ENCODE measurements at places on chromosomes 16 and 17.

DNA sequence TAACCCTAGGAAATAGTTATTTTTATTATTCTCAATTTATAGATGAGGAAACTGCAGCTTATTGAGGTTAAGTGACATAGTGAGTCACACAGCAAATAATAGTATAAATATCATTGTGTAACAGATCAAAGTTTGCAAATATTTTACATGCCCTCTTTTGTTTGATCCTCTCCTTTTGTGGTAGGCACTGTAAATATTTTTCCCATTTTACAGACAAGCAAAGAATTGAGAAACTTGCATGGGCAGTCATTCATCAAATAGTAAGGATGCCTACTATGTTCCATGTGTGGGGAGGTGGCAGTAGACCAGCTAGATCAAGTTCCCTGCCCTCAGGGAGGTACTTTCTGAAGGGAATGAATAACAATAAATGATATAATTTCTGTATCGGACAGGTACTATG, 173.0 kb downstream of the PHKB start:
- DNase-seq, result no peak

- DNase-seq, result no peak
Observed at GRCh38 chr17:39738568-39738901, 797 bp downstream of the GRB7 start.

DNA sequence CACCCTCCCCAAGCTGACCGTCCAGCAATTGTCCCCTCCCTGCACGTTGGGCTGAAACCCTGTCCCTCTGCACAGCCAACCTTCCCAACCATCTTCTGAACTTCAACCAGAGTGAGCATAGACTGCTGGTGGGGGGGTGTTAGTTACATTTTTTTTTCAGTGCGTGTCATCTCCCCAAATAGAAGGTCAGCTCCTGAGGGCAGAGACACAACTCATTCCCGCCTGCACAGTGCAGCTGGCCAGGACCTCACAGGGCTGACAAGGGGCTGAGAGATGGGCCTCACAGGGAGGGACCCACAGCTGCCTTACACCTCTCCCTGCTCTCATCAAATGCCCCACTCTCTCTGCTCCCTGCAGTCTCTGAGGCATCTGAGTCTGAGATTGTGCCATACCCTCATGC, 8.4 kb downstream of the SRL start:
- no peak for DNase-seq

GRCh38 chr16:57028086-57028485, 38.7 kb downstream of the NLRC5 start:
- DNase-seq, result no peak

GRCh38 chr17:62675260-62675659, 47.8 kb downstream of the MRC2 start:
- no peak for DNase-seq

DNA sequence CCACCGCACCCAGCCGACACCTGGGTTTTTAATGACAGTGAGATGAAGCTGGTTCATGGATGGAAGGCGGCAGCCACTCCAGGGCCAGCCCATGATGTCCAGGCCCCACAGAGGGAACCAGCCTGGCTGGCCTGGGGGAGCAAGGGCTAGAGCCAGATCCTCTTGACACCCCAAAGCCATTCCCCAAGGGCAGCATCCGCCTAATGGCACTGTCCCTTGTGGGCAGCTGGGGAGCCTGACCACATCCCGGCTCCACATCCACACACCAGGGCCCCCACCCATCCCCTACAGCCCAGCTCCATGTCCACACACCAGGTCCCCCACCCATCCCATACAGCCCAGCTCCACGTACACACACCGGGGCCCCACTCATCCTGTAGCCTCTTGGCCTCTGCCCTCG, 53.3 kb upstream of the ACSF3 start:
- DNase-seq, result no peak

- no peak for DNase-seq
Observed at GRCh38 chr17:40859536-40859935, 7.5 kb downstream of the KRT12 start.

DNA sequence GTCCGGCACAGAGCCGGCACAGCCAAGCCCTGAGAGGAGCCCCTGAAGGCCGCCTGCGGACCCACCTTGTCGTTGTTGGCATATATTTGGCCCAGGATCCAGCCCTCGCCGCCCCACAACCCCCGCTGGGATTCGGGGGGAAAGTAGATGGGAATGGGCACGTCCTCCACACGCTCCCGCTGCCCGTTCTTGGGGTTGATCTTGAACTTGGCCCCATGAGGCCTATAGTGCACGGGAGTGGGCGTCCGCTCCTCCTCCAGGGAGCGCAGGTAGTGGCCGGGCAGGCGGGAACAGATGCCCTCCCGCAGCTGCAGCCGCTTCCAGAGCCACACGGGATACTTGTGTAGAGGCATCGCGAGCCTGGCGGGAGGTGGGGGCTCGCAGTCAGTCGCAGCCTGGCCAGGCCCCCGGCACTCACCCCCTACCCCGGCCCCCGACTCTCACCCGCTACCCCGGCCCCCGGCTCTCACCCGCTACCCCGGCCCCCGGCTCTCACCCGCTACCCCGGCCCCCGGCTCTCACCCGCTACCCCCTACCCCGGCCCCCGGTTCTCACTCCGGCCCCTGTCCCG, 387 bp downstream of the MRPL28 start:
- no peak for DNase-seq

- DNase-seq, result no peak
Observed at GRCh38 chr17:69605571-69605970, 191.1 kb downstream of the MAP2K6 start.
